Suprapubic skin (tissue), 4 donors: ENCODE measurements at places on chromosomes 3 and 15.

DNA sequence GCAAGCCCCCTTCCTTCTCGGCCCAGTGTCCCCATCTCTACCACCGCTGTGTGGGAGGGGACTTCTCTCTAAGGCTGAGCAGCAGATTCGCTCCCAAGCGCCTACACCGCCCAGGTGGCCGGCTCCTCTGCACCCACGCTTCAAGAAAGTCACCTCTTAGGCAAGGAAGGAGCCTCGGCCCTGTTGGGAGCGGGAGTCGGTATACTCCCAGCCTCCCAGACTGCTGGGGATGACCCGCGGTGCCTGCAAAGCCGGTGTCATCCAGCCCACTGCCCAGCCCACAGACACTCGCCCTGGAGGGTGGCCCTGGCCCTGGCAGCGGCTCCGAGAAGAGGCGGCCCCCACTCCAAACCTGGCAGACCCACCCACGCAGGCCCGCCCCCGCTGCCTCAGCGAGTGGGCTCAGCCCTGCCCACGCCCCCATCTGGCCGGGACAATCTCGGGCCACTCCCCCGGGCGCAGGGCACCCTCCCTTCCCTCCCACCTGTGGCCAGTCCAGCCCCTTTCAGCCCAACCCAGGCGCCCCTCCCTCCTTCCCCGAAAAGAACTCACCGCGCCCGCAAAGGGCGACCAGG, 396 bp downstream of the CHRNB4 start:
- no peaks in the 10 kb centered on the region for H3K36me3 ChIP-seq
- H3K4me1 ChIP-seq: peaks cover 13% of the 10 kb centered on the region
- peak overlapping the region; percentile 46 for H3K4me3 ChIP-seq
- H3K27ac ChIP-seq: no peak overlapping the region
- peaks cover 12% of the 10 kb centered on the region for H3K27me3 ChIP-seq

DNA sequence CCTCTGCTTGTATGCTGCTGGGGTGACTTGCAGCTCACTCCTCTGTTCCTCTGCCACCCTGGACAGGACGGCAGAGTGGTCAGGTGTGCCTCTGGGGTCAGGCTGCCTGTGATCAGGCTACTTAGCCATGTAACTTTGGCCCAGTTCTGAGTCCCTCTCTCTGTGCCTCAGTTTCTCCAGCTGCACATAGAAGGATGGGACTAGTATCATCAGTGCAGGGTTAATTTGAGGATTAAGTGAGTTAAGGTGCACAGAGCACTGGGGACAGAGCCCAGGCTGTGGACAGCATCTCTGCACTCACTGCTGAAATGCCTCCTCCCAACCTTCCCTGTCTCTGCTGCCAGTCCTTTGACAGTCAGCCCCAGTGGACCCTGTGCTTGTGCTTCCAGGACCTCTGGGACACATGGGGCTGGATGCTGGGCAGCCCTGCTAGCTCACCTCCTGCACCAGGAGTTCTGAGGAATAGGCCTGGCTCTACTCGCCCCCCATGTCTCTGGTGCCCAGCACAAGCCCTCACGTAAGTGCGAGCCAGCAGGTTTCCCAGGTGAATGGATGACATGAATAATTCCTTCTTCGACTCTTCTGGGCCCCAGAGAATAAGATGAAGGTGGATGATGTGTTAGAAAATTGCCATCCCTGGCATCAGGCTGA, 19.3 kb upstream of the PRR23E start:
- H3K27me3 ChIP-seq: peaks cover 38% of the 10 kb centered on the region
- DNase-seq: no peak
- no peaks in the 10 kb centered on the region for H3K36me3 ChIP-seq
- no peak overlapping the region for H3K27ac ChIP-seq

- no peaks in the 10 kb centered on the region for H3K4me1 ChIP-seq
- peaks cover 43% of the 10 kb centered on the region for H3K36me3 ChIP-seq
- no peak overlapping the region for H3K4me3 ChIP-seq
Observed at GRCh38 chr15:64180235-64180824, 17.5 kb upstream of the PPIB start.

GRCh38 chr3:149435996-149436885, 38.3 kb upstream of the TM4SF4 start:
- DNase-seq: no peak
- no peak overlapping the region for H3K27ac ChIP-seq
- no peaks in the 10 kb centered on the region for H3K36me3 ChIP-seq
- no peak overlapping the region for H3K4me3 ChIP-seq
- H3K27me3 ChIP-seq: no peaks in the 10 kb centered on the region

DNA sequence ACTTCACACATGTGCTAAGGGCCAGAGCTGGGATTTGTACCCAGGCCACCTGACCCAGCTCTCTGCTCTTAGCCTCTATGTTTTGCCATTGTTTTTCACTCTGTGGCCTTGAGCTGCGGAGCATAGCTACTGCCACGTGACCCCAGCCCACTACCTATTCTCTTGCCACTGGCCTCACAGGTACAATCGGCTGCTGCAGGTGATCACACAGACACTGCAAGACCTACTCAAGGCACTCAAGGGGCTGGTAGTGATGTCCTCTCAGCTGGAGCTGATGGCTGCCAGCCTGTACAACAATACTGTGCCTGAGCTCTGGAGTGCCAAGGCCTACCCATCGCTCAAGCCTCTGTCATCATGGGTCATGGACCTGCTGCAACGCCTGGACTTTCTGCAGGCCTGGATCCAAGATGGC, 46.2 kb downstream of the SEMA3G start:
- H3K27ac ChIP-seq: no peak overlapping the region
- peaks cover 32% of the 10 kb centered on the region for H3K4me1 ChIP-seq
- DNase-seq: no peak
- H3K36me3 ChIP-seq: peaks cover 50% of the 10 kb centered on the region
- H3K4me3 ChIP-seq: no peak overlapping the region
- no peaks in the 10 kb centered on the region for H3K27me3 ChIP-seq
